Stimulated activated CD8-positive, alpha-beta memory T cell treated with anti-CD3 and anti-CD28 coated beads, Interleukin-7, amount 100 ng/mL, for 1 hour (primary cell): ENCODE measurements at places on chromosomes 7 and 10.

- no peak for DNase-seq
Observed at GRCh38 chr7:21948364-21948763, 2.7 kb upstream of the CDCA7L start.

DNA sequence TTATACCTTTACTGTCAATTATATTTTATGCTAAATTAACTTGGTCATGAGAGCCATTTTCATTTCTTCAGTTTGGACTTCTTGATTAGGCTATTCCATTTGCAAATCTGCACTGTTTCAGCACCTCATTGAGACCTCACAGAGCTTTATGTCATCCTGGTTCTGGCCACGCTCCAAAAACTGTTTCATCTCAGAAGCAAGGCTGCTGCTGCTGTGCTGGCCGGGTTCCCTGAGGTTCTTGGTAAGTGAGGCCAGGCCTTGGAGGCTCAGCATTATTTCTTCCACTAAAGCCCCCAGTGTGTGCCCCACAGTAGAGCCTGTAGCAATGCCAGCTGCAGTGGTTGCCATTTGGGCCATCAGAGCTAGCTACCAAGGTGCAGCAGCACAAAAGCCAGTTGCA lies 7.8 kb upstream of the ZNF485 start:
- DNase-seq = no peak

DNA sequence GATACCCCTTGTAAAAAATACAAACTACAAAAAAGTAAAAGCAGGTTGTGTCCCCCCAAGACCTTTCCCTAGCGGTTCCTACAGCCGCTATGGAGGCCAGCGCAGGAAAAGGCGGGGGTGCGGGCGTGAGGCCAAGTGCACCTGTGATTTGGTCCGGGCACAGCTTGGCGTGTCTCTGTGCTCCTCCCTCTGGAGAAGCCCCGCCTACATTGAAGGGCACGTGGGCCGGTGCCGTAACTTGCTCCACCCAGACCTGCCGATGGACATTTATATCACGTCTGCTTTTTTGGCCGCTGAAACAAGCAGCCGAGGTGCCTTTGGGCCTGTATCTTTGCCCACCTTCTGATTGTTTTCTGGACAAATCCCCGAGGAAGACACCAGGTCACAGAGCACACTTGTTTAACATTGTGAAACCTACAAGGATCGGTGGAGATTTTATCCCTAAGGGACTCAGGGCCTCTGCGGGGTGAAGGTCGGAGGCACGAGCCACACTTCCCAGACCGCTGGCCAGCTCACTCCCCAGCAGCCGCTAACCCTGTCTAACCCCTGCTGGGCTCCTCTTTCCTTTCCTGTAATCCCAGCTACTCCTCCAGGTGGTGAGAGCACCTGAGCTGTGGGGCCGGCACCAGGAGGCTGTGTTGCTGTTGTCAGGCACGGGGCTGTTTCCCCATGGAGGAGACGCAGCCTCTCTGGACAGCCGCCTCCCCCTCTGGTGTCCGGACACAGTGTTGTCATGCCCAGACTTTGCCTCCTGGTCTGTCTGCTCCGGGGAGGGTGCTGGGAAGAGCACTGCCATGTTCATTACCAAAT lies 18.8 kb upstream of the INPP5A start:
- DNase-seq = no peak

DNA sequence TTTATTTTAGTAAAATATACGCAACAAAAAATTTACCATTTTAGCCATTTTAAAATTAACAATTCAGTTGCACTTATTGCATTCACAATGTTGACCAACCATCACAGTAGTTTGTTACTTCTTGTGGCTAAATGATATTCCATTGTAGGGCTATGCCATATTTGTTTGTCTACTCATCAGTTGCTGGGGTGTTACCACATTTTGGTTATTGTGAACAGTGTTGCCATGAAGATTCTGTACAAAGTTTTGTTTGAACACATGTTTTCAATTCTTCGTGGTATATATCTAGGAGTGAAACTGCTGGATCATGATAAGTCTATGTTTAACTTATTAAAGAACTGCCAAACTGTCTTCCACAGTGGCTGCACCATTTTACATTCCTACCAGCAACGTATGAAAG lies 46.3 kb upstream of the ZNF365 start:
- DNase-seq = no peak

GRCh38 chr7:16774294-16774693 lies 20.7 kb downstream of the TSPAN13 start:
- DNase-seq = no peak

DNA sequence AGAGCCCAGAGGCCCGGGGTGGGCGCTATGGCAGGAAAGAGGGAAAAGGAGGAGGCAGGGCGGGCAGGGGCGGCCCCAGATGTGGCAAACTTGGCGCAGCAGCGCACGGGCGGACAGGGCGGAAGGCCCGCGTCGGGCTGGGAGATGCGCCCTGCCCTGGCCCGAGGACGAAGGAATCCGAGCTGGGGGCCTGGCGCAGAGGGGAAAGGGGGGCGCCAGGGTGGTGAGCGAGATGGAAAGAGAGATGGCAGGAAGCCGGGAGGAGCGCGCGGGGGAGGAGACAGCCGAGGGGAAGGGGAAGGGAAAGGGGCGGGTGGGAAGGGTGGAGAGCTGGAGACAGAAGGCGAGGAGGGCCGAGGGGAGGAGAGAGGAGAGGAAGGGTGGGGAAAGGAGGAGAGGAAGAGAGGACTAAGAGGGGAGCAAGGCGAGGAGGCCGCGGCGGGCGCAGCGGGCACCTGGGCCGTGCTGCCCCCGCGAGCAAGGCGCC lies at the start of gene MARVELD1:
TSS of gene MARVELD1 (plus strand) at position 392 of the 487 bp plus-strand sequence. CDS start 147 bp downstream, outside the sequence.
- no peak for DNase-seq

GRCh38 chr7:103996017-103996551 lies 6.6 kb upstream of the RELN start:
- no peak for DNase-seq

GRCh38 chr10:94627511-94627910 lies 56.0 kb upstream of the CYP2C18 start:
- DNase-seq = no peak

DNA sequence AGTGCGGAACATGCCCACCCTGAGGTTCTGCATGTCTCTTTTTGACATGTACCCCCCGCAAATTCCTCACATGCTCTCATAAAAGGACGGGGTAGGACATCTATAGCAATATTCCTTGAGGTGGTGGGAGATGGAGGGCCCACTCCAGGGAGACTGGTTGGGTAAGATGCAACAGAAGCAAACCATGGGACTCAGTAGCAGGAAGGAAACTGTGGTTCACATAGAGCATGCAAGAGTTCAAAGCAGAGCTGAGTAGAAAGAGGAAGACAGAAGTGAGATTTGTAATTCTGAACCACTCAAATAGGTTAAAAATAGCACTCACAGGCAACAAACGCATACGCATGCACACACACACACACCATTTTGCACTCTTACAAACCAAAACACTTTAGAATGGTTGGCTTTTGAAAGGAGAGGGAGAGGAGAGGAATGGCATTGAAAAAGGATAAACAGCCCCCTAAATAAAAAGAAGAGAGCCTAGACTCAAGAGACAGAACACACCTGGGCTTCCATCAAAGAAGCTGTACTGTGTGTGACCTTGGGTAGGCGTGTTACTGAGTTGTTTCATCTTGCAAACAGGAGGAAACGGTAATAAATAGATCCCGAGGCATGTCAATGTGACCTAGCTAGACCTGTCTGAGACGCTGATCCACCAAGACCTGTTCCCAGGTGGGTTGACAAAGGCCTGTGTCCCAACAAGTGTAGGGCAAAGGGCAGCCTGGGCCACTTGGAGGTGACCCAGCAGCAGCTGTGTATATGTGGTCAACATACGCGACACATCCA lies 77.6 kb upstream of the LRRC4 start:
- no peak for DNase-seq

- DNase-seq = no peak
Observed at GRCh38 chr7:296373-296945, 6.5 kb downstream of the FOXL3 start.

DNA sequence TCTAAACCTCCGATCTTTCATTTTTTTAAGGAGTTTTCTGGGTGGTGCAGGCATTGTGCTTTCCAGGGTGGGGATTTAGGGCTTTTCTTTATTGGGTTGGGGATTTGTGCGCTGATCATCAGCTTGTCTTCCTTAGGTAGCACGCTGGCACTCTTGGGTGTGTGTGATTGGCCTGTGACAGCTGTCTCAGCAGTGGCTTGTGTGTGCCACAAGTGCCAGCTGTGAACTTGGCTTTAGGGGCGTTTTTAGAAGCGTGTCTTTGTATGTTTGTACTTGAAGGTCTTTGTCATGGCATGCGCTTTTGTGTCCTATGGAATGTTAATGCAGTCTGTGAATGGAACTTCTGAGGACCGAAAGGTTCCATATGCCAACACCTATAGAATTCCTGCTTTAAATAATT lies 788 bp downstream of the AKAP9 start:
- DNase-seq = no peak

DNA sequence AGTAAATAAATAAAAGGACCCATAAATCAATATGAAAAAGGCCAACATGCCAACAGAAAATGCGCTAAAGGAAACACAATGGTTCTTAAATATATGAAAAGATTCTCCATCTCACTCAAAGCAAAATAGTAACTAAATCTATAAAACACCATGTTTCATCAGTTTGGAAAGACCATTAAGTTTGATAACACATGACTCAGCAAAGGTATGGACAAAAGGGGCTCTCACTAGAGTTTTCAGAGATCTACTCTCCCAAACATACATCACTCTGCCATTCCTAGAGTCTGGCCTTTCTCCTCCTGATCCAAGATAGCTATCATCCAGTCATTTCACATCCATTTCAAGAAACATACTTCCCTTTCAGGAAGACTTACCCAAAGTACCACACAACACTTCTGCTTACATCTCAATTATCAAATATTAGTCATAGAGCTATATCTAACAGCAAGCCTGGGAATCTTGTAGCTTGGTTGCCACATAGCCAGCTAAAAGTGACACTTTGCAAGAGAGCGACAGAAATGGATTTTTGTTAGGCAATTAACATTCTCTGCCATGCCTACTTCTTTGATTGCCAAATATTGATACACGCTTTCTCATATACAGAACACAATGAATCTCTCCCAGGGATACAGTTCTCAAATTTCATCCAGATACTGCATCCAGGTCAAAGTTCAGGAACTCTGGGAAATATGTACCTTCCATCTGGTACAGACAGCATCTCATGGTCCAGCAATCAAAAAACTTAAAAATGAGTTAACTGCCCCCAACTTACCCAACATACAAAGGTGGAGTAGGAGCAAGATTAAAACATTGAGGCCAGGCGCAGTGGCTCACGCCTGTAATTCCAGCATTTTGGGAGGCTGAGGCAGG lies 28.8 kb downstream of the TOMM7 start:
- no peak for DNase-seq
